ENCODE measurements at places on chromosomes 2 and 18.

GRCh38 chr2:114610677-114611076 lies 168.2 kb downstream of the DPP10 start:
- DNase-seq = no peak

DNA sequence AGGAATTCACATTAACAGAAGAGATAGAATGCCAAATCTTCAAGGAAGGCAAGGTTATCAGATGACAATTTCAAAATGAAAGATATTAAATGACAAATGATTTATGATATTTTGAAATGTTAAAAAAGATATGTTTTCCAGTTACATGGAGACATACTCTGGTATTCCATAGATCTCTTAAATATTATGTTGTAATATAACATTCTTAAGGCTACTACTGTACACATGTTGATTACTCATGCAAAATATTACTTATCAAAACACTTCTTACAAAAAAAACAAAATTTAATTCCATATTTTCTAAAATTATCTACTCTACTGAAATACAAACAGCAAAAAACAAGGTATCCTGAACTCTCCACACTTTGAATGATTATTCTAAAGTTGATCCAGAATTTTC lies 22.9 kb downstream of the RTTN start:
- no peak for DNase-seq

GRCh38 chr2:239028253-239028619 lies 180.4 kb downstream of the TWIST2 start:
- no peak for DNase-seq

DNA sequence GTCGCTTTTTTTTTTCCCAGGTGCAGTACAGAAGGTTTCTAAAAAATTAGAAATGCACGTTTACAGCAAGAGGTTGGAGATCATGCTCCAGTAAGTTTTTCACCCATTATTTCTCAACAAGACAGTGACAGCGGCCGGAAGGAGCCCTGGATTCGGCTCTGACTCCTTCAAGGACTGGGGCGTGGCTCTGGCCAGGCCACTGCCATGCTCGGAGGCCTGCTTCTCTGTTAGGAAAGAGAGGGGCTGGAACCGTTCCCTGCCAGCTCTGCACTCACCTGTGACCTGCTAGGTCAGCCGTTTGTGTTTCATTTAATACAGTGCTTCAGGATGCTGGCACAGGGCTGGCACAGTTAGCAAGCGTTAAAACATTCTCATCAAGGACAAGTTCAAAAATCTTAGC lies 6.7 kb upstream of the IAH1 start:
- DNase-seq = no peak

DNA sequence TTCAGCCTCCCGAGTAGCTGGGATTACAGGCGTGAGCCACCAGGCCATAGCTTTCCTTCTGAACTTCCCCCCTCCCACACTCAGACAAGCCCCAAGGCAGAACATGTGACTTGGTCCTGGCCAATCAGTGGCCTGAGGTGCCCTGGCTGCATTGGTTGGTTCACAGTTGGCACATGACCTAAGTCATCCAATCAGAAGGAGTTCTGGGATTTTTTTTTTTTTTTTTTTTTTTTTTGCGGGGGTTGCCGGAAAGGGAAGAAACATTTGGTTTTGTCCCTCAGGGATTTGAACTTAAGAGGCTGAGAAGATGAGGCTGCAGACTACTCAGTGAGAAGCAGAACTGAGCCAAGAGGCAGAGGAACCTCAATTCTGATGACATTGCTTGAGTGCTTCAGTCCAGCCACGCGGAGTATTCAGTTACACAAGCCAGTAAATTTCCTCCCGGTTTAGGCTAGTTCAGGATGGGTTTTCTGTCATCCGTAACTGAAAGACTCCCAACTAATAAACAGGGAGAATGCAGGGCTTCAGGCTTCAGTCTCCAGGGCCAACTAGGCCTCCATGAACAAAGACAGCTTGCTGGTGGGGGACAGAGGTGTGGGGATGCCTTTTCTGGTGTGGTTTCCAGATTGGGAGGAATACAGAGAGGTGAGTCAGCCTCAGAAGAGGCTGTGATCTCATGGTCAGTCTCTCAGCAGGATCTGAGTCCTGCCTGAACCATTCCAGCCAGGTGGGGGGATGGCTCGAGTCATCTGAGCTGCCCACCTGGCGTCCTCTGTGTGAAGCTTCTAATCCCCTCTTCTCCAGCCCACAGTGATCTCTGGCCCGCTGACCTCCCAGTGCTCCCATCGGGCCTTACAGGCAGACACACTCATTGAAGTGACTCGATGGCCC lies 9.2 kb downstream of the PTMA start:
- DNase-seq = no peak

GRCh38 chr18:21703241-21703820 lies 1.2 kb downstream of the ABHD3 start:
- DNase-seq = no peak

GRCh38 chr18:59308938-59309260 lies 9.6 kb downstream of the CPLX4 start:
- no peak for DNase-seq

- no peak for DNase-seq
These were observed 8.3 kb downstream of the C2orf81 start for GRCh38 chr2:74413001-74413698.

DNA sequence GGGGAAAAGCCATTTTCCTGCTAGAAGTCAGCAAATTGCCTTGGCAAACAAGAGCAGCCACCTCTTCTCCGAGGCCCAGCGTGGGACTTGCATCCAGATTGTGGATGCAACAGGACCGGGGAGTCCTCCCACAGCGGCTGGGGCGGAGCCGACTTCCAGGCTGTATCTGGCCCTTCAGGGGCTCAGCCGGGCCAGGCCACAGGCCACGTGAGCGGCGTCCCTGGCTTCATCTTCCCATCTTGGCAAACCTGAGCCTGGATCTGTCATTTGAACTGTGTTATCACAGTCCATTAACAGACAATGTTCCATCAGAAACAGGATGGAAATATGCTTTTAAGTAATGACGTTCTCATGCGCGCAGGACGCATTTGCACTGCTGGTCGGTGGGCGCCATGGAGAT lies 483.5 kb upstream of the SALL3 start:
- no peak for DNase-seq

GRCh38 chr2:113240915-113241911 lies 37.5 kb downstream of the PAX8 start:
- no peak for DNase-seq

- no peak for DNase-seq
These were observed 868.1 kb upstream of the CNTNAP5 start for GRCh38 chr2:123157016-123157415.

DNA sequence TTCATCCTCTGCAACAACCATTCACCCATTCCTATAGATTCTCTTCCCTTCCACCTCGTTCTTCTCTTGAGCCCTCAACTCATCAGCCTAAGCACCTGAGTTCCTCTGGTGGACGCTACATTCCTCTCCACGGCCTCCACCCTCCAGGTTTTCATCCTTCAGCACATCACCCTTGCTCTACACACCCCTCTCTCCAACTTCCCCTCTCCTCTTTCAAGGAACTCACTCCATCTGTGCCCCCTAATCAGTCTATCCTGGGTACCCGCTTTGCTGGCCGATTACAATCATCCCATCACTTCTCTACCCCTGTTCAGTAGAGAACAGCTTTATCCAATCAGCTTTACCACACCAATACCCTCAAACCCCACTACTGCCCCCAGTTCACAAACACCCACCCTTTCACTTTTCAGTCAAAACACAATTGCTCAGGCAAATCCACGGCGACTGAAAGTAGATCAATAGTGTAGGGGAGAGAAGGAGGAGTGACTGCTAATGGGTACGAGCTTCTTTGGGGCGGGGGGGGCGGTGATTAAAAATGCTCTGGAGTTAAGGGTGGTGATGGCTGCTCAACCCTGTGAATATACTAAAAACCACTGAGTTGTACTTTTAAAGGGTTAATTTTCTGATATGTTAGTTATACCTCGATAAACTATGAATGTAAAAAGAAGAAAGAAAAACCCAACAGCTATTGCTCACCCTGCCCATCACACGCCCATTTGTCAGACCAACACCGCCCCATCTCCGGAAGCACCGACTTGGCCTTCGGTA lies 857 bp downstream of the DYM start:
- no peak for DNase-seq

DNA sequence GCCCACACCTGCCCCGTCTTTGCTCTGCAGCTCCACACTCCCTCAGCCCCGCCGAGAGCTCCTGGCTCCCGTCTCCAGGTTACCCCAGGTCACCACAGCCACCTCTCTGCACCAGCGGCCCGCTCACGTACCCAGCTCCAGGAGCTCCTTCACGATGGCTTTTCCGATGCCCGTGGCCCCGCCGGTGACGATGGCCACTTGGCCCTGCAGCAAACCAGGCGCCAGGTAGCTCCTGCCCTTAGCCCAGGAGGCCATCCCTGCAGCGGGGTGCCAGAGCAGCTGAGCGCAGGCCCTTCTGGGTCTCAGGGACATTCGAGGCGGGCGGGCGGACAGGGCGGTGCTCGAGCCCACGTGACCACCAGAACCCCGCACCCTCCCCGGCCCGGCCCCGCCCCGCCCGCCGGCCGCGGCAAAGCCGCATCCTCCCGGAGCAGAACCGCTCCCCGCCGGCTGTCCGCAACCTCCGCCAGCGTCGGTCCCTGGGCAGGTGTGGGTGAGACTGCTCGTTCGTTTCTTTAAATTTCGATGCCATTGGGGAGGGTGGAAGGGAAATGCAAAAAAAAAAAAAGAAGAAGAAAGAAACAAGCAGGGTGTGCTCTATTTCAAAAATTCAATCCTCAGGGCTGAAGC lies at the start of the genes PECR and TMEM169:
Gene PECR (minus strand): TSS at position 323 of the 630 bp plus-strand sequence. CDS start 68 bp downstream, at position 255.
Gene TMEM169 (plus strand): TSS at position 433 of the 630 bp plus-strand sequence. CDS start 14,045 bp downstream, outside the sequence.
- DNase-seq = peak; percentile 85

- DNase-seq = no peak
These were observed 32.3 kb upstream of the ASNSD1 start for GRCh38 chr2:189628817-189629530.

GRCh38 chr2:12448846-12449505 lies 267.8 kb upstream of the TRIB2 start:
- no peak for DNase-seq

GRCh38 chr18:3723554-3723953 lies 273.6 kb downstream of the TGIF1 start:
- DNase-seq = no peak

GRCh38 chr2:191184457-191184856 lies 33.7 kb upstream of the STAT4 start:
- DNase-seq = no peak

- no peak for DNase-seq
These were observed 563.2 kb downstream of the RNF144A start for GRCh38 chr2:7480431-7480830.

- DNase-seq = no peak
These were observed 4.7 kb downstream of the EFEMP1 start for GRCh38 chr2:55918856-55919255.

GRCh38 chr2:222179592-222179991 lies 119.2 kb downstream of the PAX3 start:
- no peak for DNase-seq

- no peak for DNase-seq
These were observed 85.0 kb downstream of the IKZF2 start for GRCh38 chr2:213066443-213066743.

DNA sequence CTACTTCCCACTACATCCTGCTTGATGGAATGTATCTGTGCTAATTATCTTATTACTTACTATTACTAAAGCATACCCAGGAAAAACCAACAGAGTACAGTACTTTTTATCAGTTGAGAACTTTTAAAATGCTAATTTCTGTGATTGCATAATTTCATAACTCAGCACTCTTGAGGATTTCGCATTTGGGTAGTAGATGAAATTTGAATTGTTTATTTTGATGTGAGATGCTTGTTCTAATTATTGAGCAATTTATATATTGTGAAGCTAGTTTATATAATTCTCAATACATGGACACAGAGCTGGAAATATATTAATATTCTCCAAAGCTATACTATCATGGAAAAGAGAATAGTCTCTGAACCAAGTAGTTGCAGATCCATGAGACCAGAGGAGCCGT lies 104.5 kb upstream of the SP5 start:
- no peak for DNase-seq

DNA sequence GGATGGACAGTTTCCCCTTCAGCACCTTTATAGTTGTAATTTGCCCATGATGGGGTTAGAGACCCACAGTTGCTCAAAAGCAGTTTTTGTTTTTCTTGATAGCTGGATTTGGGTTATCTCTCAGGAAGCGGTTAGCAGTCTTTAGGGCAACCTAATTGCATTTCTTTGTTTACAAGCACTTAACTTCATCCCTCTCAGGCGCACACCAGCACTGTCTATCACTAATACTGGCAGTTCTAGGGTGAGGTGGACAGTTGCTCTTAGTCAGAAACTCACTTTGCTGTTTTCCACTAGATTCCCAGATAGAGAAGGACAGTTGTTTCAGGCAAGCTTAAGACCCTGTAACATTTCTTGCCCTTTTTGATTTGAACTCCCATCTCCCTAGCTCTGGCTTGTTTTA lies 146.0 kb downstream of the AGAP1 start:
- no peak for DNase-seq

DNA sequence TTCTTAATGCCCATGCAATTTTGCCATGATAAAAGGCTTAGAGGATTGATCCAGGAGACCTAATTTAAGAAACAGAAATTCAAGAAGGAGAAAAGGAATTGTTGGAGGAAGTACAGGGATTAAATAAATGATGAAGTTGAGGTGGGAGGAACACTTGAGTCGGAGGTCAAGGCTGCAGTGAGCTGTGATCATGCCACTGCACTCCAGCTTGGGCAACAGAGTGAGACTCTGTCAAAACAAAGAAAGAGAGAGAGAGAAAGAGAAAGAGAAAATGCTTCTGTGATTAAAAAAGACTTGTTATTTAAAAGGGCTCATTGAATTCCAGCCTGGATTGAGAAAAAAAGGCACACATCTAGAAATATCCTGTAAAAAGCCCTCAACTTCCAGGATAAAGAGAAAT lies 123.2 kb downstream of the B3GNT2 start:
- no peak for DNase-seq

- DNase-seq = no peak
These were observed 108.9 kb downstream of the CLIP4 start for GRCh38 chr2:29223851-29224692.

- no peak for DNase-seq
These were observed 33.1 kb upstream of the TTC39C start for GRCh38 chr18:23981369-23981980.

DNA sequence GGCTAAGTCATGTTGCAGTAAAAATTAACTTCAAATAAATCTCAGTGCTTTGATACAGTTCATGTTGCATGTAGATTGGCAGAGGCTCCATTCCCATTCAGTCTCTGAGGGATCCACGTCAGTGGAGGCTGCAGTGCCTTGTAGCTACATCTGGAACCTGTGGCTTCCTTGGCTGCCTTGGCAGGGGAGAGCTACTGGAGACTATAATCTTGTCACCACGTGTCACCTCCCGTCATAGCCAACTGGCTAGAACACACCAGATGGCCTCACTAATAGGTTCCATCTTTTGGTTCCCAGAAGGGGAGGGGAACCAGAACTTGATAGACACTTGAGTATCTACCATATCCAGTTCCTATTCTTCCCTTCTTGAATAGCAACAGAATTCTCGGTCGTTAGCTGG lies 28.4 kb downstream of the E2F6 start:
- DNase-seq = no peak

GRCh38 chr2:132615329-132616085 lies 54.5 kb downstream of the LYPD1 start:
- DNase-seq = no peak
